ENCODE measurements at places on chromosomes 16 and 17.

- DNase-seq = no peak
Observed at GRCh38 chr16:12422233-12422632, 381.5 kb downstream of the CPPED1 start.

DNA sequence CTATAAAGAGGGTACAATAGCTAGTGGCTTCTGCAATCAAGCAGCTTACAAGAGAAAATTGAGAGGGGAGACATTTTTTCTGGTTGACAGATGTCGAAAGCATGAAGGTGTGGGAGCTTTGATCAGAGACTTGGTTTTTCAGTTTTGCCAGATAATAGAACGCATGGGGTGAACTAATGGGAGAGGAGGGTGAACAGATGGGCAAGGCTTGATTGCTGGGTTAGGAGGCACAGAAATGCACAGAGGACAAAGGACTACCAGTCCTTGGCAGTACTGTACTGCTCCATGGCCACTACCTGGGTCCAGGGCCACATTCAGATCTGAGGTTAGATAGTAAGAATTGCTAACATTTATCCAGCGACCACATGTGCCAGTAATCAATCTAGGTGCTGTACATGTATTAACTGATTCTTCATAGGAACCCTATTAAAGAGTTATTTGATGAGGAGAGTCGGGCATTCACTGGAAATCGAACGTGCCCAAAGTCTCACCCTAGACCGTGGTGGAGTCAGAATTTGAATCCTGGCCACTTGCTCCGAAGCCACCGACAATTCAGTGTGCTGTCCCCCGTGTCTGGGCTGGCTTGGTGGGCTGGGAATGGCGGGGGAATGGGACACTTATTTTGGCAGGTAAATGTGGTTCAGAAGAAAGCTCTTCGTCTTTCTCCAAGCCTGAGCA is 873 bp upstream of the KSR1 start:
- no peak for DNase-seq

DNA sequence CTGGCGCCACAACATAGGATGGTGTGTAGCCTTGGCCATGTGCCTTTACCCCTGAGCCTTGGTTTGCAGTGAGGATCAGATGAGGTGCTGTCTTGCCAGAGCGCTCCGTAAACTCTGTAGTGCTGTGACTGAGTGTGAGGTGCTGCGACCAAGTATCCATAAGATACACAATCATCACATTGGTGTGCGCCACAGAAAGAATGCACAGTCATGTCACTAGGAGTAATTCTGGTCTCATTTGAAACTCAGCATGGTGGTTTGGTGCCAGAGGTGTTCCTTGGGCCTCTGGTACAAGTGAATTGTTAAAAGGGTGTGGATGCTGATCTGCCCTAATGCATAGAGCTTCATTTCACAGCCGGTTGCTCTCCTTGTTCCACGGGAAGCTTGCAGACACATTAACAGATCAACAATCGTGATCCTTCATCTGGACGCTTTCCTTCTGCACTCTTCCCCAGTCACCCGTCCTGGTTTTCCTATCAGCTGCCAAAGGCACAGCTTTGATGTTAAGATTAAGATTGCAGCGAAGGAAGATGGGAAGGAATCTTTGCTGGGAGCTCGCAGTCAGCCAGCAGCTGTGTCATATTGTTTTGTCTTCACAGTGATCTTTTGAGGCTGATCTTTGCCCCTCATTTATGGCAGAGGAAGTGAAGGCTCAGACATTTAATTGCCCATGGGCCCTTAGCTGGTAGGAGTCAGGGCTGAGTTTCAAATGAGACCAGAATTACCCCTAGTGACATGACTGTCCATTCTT is 79.1 kb downstream of the KSR1 start:
- no peak for DNase-seq

DNA sequence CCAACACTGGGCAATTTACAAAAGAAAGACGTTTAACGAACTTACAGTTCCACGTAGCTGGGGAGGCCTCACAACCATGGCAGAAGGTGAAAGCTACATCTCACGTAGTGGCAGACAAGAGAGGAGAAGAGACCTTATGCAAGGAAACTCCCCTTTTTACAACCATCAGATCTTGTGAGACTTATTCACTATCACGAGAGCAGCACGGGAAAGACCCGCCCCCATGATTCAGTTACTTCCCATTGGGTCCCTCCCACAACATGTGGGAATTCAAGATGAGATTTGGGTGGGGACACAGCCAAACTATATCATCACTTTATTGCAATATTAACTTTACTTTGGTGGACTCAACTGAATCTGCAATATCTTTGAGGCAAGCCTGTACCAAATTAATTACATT is 11.9 kb upstream of the ENGASE start:
- DNase-seq = no peak

GRCh38 chr16:67796099-67796718 is 10.2 kb downstream of the RANBP10 start:
- DNase-seq = no peak

GRCh38 chr17:74446551-74447500 is 14.9 kb downstream of the GPRC5C start:
- no peak for DNase-seq

DNA sequence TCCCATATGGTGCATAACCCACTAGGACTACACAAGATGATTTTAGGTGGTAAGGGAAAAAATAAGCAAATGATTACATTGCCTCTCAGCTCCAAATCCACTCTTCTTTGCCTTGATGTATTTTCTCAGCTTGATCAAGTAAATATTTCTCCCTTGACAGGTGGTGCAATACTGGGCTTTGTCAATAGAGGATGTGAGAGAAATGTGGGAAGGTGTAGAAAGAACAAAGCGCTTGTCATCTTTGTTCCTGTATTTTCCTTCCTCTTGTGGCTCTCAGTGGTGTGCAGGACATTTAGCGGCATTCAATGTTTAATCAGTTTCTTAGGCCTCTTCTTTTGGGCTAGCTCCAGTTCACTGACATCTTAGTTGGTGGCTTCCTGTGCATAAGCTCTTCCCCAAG is 1165.8 kb upstream of the GOT2 start:
- no peak for DNase-seq

DNA sequence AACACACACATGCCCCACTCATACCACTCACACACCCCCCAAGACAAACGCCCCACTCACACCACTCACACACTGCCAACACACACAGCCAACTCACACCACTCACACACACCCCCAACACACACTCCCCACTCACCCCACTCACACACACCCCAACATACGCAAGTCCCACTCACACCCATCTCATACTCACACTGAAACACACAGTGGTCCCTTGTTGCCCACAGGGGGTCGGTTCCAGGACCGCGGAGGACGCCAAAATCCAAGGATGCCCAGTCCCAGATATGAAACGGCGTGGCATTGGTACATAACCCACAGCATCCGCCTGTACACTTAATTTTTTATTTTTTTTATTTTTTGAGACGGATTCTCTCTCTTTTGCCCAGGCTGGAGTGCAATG is 20.9 kb downstream of the RNF213 start:
- DNase-seq = no peak
